ENCODE measurements at places on chromosomes 1 and 21. TPM values are rescaled to one million over a fixed set of nuclear protein-coding genes. Genes with fewer than 3 reads are reported as not detected.

DNA sequence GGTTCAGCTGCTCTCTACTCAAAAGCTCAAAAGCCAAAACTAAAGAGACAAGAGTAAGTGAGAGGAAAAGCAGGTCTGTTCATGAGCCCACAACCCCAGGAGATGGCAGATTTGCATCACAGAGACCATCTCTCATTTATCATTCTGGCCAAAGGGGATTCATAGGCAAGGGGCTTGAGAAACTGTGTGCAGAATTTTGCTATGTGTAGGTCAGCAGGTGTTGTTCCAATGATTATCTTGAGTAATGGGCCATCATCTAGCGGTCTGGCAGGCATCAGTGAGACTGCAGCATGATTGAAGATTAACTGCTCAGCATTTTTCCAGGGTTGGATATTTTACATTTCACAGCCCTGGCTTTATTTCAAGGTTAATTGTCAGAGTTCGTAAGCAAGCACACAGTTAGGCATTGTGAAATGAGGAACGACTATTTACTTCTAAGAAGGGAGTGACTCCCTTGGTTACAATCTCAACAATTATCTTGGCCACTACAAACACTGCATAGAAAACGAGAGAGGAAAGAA is 1204.6 kb upstream of the TMPRSS15 start:
- DNase-seq, result no peak

DEPDC1 gene
- total RNA-seq, result 11.3 TPM

GRCh38 chr1:174414203-174414602 is 33.6 kb upstream of the GPR52 start:
- no peak for DNase-seq

GRCh38 chr1:41833519-41834000 is 85.2 kb downstream of the HIVEP3 start:
- DNase-seq, result no peak

PDE4B gene
- total RNA-seq, result 24.3 TPM

GRCh38 chr1:93348104-93348728 is 2.5 kb downstream of the DR1 start:
- no peak for DNase-seq

Data from activated T-helper 1 cell treated with anti-CD3 and anti-CD28 coated beads, Interleukin-12 subunit alpha, Interleukin-12 subunit beta, Interleukin-2, Interleukin-4 antibody, amounts not matched to agents 30 ng/mL and 10 ng/mL and 1 ng/mL, durations not matched to agents 14 hours and 24 hours and 36 hours (primary cell).